ENCODE measurements at places on chromosomes 4 and X.

DNA sequence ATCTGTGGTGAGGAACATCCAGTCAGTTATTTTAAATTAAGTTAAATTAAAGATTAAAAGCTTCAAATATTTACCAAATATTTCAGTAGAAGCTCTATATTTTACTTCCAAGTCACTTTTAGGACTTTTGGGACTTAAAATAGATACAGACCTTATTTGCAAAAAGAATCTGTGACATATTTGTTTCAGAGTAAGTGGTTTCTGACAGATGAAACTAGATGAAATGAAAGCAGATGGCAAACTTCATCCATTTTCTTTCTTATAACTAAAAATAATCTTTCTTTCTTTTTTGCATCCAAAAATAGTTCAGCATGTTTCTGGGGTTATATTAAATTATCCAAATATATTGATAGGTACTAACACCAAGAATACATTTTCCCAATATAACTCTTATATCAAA, 6.6 kb upstream of the UTP3 start:
- no peak for DNase-seq

DNA sequence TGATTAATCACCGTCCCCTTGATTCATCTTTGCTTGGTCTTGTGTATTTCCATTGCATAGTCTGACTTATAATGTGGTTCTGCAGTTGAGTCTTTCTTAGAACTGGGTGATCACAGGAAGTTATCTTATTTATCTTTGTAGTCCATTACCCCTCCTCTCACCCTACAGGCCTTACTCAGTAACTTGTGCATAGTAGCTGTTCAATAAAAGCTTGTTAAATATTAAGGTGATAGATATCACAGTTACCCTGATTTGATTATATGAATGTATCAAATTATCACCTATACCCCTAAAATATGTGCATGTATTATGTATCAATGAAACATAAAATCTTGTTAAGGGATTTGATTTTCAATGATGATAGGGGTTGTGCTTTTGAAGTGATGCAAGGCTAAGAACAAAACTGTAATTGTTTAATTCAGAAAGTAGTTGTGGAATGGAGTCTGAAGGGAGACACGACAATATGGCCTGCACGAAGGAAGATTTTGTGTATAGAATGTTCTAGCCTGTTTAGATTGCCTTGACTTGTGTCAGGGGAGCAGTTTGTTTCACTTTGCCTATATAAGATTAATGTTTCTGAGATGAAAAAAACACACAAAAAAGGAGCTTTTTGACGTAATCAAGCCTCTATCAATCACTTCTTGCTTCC, 132.4 kb upstream of the LIMCH1 start:
- no peak for DNase-seq

GRCh38 chr4:41540687-41541086, 2.7 kb downstream of the LIMCH1 start:
- DNase-seq, result no peak

GRCh38 chrX:150607201-150607600, 38.8 kb downstream of the MTM1 start:
- no peak for DNase-seq

- DNase-seq, result no peak
These were observed 74.4 kb downstream of the CENPC start for GRCh38 chr4:67470871-67471270.

DNA sequence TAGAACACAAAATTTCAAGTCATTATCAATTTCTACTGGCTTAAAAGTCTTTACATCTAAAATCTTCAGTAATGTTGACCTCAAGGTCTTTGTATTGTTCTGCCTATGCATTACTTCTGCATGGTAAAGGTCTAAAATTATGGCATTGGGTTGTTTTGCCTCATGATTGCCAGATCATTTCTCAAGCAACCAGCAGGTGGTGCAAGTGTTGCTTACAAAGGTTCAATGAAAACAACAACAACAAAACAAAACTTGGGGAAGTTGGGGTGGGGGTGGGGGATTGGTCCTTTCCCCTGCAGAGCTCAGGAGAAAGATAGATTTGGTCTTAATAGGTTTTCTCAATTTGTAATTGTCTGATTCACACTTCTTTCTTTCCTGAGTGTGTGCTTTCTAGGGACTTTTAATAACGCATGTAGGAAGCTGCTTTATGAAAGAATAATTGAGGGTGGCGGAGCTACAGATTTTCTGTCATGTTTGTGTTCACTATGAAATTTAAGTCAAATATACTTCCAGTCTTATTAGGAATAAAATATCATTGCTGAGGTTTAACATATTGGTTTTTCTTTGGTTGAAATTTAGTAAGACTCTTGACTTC, 145.1 kb downstream of the COL4A5 start:
- DNase-seq, result no peak

GRCh38 chr4:113468165-113469022, 293.1 kb downstream of the CAMK2D start:
- DNase-seq, result no peak

- no peak for DNase-seq
These were observed 70.0 kb upstream of the TSPAN5 start for GRCh38 chr4:98728433-98728832.

DNA sequence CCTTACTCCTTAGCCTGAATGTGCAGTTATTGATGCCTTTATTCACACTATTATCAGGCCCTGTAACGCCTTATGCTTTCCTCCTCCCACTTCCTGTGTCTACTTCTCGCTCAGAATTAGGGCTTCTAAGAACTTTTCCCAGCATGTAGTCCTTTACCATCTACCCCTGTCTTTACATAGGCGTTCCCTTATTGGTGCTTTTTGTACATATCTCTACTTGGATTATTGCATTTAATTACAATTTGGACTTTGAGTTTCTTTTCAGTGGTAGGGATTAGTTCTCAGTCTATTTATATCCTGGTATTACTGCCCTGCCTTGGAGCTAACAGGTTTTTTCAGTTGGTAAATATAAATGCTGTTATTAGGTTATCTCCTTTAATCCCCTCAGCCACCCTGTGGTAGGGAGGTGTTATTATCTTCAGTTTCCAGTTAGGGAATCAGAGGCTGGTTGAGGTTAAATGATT, 84.0 kb downstream of the RBPJ start:
- no peak for DNase-seq

DNA sequence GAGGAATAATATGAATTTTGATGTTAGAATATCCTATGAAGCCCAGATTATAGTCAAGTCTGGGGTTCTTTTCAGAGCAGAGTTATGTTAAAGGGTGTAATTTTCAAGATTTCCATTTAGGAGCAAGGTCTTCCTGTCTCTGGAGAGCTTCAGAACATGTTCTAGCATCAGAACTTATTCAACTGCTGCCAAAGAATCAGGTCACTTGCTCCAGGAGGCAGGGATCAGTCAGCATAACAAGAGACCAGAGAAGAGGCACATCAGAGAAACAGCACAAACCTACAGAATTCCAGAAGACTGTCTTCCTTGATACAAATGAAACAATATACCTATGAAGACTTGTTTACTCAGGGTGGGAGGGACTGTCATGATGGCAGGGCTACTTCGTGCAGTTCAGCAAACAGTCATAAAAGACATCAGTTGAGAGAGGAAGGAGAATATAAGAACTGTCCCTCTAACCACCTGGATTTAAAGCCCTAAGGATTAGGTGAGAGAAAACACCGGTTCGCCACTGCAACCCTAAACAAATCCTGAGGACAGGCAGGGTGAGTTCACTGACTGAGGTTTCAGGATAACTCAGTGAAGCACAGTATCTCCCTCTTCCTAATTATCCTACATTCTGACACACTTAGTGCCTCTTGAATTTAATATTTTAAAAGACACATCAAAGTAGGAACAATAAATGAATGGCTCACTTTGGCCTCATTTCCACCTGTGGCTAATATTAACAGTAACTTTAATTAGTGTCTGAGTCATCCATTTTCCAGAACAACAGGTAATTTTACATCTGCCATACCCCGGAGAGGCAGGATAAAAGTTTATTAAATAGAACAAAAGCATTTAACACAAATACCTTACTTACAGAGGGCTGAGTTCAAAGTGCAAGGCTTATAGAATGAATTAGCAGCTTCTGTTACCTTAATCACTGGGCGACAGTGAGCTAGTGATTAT, 93.0 kb downstream of the HDAC8 start:
- DNase-seq, result no peak

- no peak for DNase-seq
These were observed 20.7 kb downstream of the PAGE5 start for GRCh38 chrX:55240788-55241340.

DNA sequence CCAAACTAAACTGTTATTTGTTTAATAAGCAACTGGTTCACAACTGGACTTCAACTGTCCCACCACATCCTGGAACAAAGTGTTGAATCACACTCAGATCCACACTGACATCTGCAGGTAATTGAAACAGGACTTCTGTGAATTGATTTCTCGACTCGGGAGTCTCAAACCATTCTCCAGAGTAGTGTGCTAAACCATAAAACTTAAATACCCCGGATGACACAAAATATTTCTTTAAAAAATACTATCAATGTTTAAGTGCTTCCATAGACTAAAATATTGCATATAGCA, 95.4 kb upstream of the PLAC1 start:
- no peak for DNase-seq

DNA sequence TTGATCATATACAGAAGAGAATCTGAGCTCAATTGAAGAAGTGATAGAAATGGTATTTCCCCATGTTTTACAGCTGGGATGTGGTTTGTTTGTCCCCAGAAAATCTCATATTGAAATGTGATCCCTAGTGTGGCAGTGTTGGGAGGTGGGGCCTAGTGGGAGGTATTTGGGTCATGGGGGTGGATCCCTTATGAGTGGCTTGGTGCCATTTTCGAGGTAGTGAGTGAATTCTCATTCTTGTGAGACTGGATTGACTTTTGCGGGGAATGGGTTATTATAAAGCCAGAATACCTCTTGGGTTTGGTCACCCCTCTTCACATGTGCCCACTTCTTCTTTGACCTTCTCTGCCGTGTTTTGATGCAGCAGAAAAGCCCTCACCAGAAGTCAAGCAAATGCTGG, 29.6 kb upstream of the PAGE1 start:
- no peak for DNase-seq

DNA sequence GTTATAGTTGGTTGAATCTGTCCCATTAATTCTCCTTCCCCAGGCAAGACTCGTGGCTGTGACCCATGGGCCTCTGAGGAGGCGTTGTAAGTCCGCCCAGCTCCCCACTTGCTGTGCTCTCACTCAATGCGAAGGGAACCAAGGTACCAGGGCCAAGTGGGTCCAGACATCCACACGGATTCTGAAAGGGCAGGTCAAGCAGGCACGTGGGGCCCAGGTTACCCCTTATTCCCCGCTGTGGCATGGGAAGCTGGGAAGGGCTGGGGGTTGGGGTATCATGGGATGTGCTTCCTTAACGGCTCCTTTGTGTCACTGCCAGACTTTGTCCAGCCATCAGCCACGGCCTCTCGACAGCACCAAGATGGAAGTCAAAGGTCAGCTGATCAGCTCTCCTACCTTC, 3.1 kb downstream of the CCDC120 start:
- no peak for DNase-seq

DNA sequence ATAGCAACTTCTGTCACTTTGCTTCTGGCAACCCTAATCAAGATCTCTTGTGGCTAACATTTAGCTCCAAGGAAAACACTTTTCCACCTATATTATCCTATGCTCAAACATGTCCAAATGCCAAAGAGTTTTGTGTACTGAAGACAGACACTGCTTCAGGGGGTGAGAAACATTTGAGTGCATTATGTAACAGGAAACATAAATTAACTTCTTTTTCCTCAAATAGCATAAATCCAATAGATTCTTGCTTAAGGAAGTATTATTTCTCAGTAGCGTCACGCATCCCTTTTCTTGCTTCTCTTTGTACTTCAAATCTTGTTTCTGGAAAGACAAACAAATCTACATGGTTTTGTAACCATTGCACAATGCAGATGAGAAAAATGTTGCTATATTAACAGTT, 839.1 kb downstream of the GLUD2 start:
- DNase-seq, result no peak

DNA sequence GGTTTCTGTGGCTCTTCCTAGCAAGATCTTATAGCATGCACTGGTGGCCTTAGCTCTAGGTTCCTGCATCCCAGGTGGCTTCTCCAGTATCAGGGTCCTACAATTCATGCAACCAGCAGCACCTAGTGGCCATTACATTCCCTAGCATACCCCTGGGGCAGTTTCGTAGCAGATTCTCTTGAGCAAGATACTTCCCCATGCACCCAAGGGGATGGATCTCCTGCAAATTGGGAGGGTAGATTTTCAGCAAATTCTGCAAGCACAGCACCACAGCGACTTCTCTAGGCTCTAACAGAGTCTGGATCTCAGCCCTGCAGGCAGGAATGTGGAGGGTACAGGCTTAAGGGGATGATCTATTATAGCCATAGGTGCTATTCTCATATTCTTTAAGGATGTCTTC, 13.1 kb upstream of the SLC9B1 start:
- DNase-seq, result no peak

DNA sequence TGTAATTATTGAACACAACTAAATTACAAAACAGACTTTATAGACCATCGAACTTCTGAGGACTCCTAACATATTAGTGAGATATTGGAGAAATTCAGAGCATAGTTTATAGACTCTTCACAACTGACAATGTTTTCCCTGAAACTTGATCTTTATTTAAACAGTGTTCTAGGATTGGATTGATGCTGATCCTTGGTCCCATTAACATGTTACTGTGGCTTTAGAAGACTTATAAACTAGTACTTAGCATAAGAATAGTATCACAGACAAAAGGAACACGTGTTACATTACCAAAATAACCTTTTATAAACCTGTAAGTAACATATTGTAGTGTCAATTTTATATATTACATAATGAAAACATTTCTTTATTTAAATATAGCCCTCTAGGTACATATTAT, 689.6 kb downstream of the CCSER1 start:
- no peak for DNase-seq

- no peak for DNase-seq
These were observed 36.3 kb downstream of the BCLAF3 start for GRCh38 chrX:19954335-19955096.

DNA sequence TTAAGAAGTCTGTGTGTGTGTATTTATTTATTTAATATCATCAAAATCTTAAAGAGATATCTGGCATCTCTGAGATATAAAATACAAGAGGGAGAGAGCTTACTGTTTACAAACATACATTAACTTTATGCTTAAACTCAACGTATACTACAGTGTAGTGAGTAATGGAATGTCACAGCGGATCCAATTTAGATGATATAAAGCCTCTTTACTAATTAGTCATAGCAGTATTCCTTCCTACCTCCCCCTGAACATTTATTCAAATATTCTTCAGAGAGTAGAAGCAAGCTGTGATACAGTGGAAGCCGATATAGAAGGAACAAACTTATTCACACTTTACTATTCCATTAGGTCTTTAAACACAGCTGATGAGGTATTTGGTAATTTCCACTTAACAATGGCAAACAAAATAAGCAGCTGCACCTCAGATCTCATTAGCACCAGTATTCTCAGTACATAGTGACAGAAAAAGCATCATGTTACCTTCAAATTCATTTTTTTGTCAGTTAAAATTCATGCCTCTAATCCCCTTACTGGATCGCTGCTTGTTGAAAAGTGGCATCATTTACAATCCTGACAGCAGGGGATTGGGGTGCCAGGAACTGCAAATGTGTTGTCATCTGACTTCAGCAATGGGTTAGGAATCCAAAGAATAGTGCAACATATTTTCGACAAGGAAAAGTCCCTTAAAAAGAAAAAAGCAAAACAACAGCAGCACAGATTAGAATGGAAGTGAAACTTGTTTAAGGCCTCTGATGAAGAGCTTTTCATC, 658.7 kb upstream of the EPHA5 start:
- no peak for DNase-seq

All from activated CD8-positive, alpha-beta memory T cell treated with anti-CD3 and anti-CD28 coated beads for 4 hours (primary cell).